Activated CD4-positive, alpha-beta T cell treated with anti-CD3 and anti-CD28 coated beads, Interleukin-2, amount 50 U/mL, for 4 hours (primary cell): ENCODE measurements at places on chromosomes 3 and 15.

- peak; percentile 74 for DNase-seq
Measured at GRCh38 chr15:51737522-51738305, at the start of gene LYSMD2. Gene LYSMD2 (minus strand): TSS chr15:51737655. CDS start chr15:51737622, 33 bp downstream.

- DNase-seq, result no peak
Measured at GRCh38 chr3:180018543-180018942, 18.2 kb downstream of the PEX5L start.

GRCh38 chr3:150351398-150351797, 56.7 kb upstream of the TSC22D2 start:
- no peak for DNase-seq

- DNase-seq, result no peak
Measured at GRCh38 chr3:168162172-168162571, 66.4 kb upstream of the GOLIM4 start.
